ENCODE measurements at places on chromosomes 3 and 15. TPM values are rescaled to one million over a fixed set of nuclear protein-coding genes. Genes with fewer than 3 reads are reported as not detected.

GPR171 gene
- 2.0 TPM for total RNA-seq

EFCC1 gene
- 15.8 TPM for total RNA-seq

GPX1 gene
- 295 TPM for total RNA-seq

GMPS gene
- 21.4 TPM for total RNA-seq

RETNLB gene
- total RNA-seq = not detected

ZNF660 gene
- 2.7 TPM for total RNA-seq

MGLL gene
- total RNA-seq = 87.5 TPM

SIDT1 gene
- total RNA-seq = 3.8 TPM

PIF1 gene
- total RNA-seq = 1.7 TPM
